GM20000 (cell line): ENCODE measurements at places on chromosomes 2 and 18.
A peak's percentile ranks its signal among the peaks of the same experiment; 100 is the strongest.

GRCh38 chr18:23422751-23423418, 30.2 kb upstream of the RIOK3 start:
- peak; percentile 69 for DNase-seq

DNA sequence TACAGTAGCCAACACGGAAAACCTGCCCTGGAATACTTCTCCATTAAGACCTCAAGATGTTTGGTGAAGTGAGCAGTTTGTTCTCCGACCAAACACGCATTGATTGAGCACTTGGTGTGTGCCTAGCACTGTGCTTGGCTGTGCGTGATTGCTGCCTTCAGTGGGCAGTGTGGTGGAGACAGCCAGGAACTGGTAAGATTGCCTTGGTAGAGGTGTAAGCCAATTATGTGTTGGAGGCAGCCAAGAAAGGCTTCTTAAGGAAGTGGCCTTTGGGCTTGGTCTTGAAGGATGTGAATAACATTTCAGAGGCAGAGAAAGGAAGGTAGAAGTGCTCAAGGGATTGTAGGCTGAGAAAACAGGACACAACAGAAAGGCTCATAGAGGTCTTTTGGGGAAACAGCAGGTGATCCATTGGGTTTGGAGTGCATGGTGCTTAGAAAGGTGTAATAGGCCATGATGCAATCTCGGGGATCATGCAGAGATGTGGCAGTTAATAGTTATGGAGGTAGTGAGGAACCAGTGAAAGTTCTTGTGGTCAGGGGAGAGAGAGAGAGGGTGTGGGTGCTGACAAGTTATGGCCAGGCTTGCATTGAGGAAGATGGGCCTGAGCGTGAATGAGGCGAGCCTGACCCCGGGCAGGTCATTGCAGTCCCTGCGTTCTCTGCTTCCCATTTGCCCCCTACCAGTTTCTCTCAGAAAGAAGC, 6.3 kb downstream of the B3GNT2 start:
- DNase-seq = peak; percentile 63

DNA sequence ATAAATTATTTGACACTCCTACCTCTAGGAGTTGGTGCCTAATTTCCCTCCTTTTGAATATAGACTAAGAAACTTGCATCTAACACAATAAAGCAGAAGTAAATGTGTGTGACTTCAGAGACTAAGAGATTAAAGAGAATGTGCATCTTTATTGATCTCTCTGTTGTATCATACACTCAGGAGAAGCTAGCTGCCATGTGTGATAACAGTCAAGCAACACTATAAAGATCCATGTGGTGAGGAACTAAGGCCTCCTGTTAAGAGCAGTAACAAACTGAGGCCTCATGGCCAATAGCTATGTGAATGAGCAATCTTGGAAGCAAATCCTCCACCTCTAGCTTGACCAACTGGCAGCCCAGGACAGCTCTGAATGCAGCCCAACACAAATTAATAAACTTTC, 3.4 kb downstream of the FANCL start:
- DNase-seq = no peak

DNA sequence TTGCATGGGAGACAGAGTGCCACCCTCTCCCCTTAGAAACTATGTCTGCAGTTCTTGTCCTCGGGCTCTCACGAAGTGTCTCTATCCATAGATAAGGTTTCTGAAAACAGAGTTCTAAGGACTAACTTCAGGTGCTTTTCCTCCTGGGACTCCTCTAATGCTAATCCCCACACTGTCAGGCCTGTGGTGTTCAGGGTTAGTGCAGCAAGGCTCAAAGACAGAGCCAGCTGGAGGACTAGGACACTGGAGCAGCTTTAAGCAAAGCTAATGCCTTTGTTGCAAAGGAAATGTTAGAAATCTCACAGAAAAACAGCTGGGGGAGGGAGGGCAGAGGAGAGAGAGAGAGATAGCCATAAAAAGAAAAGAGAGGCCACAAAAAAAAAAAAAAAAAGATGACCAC, 824.0 kb upstream of the FSHR start:
- no peak for DNase-seq

DNA sequence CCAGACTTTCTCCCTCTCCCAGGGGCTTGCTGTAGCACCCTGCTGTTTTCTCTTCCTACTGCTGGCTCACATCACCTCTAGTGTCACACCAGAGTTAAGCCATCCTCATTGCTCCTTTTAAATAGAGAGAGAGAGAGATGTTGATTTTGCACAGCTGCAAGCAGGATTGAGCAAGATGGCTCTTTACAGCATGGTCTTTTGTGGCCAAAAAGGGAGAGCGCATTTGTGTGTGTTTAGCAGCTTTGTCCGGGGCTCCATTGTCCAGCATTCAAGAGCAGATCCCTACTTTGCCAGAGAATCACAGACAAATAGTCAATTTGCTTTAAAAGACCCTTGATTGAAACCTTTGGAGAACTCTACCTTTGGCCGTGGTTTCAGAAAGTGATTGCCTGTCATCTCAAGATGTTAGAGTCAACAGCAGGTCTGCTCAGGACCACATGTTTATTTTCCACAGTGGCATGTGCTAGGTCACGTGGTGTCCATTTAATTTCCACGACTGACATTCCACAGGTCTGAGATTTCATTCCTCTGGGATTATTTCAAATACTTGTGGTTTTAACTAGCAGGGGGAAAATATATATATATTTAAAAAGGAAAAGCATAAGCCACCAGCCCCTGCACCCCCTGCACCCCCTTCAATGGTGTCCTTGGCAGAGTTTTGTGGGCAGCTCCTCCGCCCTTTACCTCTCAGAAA, 359.9 kb upstream of the SLC14A2 start:
- DNase-seq = no peak
